ENCODE measurements at places on chromosomes 11 and 22.

- DNase-seq = no peak
These were observed 41.4 kb upstream of the ZBED5 start for GRCh38 chr11:10899121-10899830.

GRCh38 chr11:96136613-96137298 lies 206.2 kb downstream of the MAML2 start:
- no peak for DNase-seq

DNA sequence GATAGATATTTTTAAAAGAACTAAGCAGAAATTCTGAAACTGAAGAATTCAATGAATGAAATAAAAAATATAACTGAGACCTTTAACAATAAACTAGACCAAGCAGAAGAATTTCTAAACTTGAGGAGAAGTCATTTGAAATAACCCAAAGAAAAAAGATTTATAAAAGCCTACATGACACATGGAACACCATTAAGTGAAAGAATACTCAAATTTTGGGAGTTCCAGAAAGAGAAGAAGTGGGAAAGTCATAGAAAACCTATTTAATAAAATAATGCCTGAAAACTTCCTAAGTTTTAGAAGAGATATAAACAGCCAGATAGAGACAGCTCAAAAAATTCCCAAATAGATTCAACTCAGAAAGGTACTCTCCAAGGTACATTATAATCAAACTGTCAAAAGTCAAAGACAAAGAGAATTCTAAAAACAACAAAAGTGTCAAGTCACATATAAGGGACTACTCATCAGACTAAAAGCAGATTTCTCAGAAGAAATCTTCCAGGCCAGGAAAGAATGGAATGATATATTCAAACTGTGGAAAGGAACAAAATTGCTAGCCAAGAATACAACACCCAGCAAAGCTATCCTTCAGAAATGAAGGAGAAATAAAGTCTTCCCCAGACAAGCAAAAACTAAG lies 72.9 kb upstream of the GNAZ start:
- no peak for DNase-seq

DNA sequence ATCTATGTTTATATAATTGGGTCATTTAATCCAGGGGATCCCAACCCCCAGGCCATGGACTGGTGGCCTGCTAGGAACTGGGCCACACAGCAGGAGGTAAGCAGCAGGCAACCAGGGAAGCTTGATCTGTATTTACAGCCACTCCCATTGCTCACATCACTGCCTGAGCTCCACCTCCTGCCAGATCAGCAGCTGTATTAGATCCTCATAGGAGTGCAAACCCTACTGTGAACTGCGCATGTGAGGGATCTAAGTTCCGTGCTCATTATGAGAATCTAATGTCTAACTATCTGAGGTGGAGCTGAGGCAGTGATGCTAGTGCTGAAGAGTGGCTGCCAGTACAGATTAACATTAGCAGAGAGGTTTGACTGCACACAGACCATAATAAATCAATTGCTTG lies 32.8 kb downstream of the MS4A2 start:
- no peak for DNase-seq

DNA sequence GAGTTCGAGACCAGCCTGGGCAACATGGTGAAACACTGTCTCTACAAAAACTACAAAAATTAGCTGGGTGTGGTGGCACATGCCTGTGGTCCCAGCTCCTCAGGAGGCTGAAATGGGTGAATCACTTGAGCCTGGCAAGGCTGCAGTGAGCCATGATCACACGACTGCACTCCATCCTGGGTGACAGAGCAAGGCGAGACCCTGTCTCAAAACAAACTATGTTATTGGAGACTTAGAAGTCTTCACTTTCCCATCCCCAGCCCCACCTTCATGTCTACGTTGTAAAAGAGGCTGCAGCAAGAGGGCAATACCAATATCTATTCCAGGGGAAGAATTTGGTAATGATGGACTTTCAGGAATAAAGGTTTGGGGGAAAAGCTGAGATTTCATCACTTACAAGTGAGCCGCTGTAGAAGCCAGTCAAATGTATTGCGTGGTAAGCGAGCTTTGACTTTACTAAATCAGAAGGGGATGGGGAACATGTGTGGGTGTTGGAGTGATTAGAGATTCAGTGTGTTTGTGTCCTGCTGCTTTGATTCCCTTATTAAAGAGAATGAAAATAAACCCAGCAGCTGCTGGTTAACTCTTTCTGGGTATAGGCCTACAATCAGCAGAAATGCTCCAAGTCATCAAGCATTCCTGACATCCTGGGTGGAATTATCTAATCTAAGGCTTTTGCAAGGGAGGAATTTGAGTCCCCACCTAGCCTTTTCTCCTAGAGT lies 53.7 kb downstream of the UBASH3B start:
- DNase-seq = no peak

DNA sequence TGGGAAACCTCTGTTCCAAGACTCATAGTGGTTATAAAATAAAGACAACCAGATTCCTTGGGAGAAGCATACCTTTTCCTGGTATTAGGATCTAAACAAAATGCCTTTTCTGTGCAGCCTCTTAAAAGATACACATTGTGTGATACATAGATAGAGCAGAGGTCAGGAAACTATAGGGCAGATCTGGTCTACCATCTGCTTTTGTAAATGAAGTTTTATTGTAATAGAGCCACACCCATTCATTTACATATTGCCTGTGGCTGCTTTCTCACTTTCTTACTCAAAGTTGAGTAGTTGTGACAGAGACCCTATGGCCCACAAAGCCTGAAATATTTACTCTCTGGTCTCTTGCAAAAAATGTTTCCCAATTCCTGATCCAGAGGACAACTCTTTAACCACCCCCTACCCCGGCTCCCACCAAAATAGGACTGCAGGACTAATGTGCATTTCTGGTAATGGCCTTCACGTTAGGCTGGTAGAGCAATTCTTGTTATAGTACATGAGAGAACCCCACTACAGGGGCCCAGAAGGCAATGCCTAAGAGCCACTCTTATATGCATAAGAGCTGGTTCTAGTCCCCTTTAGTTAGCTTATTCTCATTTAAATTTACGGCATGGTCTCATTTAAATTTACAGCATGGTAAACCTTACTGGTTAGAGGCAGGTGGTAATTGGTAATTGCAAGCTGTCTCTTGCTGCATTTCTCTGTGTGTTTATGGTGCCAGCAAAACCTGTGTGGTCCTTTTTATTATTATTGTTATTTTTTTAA lies 76.8 kb upstream of the YWHAH start:
- DNase-seq = peak; percentile 43

- DNase-seq = no peak
These were observed 4.2 kb upstream of the RAC2 start for GRCh38 chr22:37248251-37248650.

- DNase-seq = no peak
These were observed 31.2 kb downstream of the MRPL48 start for GRCh38 chr11:73818846-73819245.

DNA sequence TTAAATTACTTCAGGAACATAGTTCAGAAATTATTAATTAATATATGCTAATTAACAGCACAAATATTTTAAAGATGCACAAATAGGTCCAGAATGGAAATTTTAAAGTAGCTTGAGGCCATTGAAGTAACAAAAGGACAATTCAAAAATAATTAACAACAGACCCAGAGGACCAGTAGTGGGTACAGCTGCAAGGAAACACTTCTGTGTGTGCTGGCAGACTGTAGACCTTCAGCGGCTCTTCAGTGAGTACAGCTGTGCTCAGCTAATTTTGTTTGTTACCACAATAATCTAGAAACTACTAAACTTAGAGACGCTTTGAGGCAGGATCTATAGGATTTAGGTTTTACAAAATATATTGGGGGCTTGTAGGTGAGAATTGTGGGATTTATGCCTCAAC lies 103.8 kb downstream of the GRIA4 start:
- DNase-seq = no peak

DNA sequence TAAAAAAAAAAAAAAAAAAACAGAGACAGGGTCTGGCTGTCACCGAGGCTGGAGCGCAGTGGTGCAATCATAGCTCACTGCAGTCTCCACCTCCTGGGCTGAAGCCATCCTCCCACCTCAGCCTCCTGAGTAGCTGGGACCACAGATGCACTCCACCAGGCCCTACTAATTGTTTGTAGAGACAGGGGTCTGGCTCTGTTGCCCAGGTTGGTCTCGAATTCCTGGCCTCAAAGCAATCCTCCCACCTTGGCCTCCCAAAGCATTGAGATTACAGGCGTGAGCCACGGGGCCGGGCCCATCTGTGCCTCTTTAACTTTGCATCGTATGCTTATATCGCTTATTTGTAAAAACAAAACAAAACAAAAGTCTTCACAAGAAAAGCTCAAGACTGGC lies 3.1 kb downstream of the CPT1A start:
- no peak for DNase-seq

DNA sequence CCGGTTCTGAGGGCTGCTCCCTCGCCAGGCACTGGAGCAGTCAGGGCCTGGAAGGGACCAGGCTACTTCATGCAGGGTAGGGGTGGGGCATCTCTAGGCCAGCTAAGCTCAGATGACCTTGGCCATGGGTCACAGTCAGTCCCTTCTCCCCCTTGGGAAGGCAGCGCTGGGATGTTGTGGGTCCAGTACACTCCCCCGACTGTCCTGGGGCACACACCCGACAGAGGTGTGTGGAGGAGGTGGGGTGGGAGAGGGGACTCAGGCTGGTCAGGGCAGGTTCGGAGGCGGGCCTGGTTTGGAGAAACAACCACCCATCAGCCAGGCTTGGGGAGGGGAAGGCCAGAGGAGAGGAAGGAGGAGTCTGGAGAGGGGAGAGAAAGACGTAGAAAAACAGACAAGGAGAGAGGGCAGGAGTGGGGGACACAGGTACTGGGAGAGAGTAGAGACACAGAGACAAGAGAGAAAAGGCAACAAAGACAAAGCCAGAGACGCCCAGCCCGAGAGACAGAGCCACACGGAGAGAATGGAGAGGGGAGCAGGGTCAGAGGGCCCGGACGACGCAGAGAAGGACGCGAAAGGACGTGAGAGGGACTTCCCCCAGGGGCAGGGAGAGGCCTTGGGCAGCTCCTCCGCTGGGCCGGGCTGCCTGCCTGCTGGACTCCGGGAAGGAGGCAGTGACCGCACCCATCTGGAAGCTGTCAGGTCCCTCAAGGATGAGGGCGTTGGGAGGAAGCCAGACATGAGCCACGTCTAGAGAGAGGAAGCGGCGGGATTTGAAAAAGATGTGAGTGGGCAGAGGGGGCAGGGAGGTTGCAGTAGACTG lies 30.6 kb upstream of the TSKU start:
- DNase-seq = no peak

DNA sequence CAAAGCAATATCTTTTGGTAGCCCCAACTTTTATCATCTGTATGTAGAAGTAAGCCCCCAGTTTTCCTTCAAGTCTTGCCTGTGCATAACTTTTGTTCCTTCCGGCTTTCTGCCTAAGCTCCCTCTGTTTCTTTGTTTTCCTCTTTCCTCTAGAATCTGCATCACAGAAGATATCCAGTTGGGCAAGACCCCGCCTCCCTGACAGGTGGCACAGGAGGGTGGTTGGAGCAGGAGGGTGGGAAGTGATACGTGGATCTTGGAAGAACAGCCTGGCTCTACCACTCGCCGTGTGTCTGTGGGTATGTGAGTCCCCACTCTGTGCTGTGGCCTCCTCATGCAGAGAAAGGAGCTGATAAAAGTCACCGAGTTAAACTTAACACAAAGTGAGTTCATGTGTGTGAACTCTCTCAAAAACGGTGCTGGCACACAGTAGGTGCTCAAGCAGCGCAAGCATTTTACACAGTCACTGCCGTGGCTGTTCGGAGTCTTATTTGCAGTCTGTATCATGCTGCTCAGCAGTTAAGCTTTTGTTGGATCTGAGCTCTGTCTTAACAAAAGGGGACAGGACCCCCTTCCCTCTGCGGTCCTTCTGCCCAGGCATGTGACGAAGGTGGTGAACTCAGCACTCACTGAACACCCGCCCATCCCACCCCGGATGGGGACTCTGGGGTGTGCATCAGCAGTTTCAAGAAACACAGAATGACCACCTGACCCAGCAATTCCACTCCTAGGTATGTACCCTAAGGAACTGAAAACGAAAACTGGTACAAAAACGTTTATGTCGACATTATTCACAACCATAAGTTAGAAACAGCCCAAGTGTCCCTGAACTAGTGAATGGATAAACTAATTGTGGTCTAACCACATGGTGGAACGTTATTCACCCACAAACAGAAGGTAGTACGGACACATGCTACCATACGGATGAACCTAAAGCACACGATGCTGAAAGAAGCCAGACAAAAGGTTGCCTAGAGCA lies 249.1 kb downstream of the CTTN start:
- DNase-seq = no peak

GRCh38 chr11:82865841-82866240 lies 34.4 kb downstream of the PRCP start:
- no peak for DNase-seq

GRCh38 chr11:119091178-119091577 lies 6.5 kb downstream of the HMBS start:
- DNase-seq = peak; percentile 75

GRCh38 chr11:13784441-13784840 lies 116.0 kb downstream of the FAR1 start:
- DNase-seq = peak; percentile 8

DNA sequence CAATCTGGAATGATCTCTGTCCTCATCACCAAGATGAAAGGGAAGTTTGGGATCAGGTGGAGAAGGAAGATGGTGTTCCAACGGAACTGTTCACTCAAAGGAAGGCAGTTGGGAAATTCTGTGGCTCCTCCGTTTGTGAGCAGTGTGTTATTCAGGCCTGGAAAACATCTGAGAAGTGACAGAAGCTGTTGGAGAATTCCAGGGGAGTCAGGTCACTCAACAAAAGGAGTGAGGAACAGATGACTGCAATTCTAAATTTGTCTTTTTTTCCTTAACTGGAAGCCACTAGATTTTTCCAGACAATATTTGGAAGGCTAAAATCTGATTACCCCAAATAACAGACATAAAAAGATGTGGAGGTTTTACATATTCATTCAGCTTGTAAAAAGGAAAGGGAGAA lies 107.8 kb downstream of the CD44 start:
- no peak for DNase-seq

DNA sequence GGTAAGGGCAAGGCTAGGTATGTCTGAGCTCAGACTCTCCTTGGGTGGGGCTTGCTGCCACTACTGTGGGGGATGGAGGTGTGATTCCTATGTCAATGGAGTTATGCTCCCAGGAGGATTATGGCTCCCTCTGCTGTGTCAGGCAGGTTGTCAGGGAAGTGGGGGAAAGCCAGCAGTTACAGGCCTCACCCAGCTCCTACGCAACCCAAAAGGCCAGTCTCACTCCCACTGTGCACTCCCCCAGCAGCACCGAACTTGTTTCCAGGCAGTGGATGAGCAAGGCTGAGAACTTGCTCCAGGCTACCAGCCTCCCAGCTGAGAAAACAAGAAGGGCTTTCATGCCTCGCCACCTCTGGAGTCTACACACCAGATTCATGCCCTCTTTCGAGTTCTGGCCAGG lies 18.2 kb downstream of the C11orf91 start:
- DNase-seq = peak; percentile 9

- DNase-seq = no peak
These were observed 10.6 kb upstream of the TPH1 start for GRCh38 chr11:18056561-18057181.

DNA sequence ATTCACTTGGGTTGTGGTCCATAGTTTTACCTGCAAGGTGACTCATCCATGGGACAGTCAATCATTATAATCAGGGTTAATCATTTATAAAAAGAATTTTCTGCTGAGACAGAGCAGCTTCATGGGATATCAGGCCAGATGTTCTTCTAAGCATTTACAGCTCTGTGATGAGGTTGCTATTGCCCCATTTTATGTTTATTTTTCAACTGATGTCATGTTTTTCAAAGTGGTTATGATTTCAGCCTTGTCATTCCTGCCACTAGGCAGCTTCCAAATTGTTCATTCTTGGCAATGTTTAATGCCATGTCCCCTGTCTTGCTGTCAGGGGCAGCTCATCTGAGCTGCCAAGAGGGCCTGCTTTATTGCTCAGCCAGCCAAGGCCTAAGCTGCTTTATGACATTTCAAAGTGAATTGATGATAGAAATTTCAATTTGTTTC lies 35.9 kb upstream of the ZBED5 start:
- no peak for DNase-seq
